ENCODE measurements at places on chromosomes 2 and 18. TPM values are rescaled to one million over a fixed set of nuclear protein-coding genes. Genes with fewer than 3 reads are reported as not detected.

DNA sequence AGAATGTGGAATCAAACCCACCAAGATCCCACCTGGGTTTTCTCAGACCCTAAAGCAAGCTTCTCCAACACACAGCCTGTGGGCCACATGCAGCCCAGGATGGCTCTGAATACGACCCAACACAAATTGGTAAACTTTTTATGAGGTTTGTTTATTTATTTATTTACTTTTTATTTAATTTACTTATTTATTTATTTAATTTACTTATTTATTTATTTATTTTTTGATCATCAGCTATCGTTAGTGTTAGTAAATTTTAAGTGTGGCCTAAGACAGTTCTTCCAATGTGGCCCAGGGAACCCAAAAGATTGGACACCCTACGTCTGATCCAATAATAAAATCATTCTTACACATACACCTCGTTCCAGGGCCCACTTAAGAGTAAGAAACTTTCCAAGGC is 1451.1 kb downstream of the LRP1B start:
- no peak for DNase-seq

DNA sequence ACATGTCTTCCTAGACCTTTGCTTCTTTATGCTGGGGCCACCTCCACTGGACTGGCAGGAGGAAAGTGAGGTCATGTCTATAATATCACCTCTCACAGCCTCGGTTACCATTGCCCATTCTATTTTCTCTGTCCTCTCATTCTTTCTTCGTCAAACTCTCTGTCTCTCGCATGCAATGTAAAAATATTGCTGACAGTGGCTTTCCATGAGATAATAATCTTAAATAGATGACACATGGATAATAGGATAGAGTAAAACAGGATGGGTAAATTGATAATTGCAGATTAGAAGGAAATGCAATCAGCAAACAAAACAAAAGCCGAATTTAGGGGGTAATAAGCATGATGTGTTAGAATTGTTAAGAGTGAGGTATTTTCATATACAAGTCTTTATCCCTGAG is 215.7 kb upstream of the PARD3B start:
- no peak for DNase-seq

DNA sequence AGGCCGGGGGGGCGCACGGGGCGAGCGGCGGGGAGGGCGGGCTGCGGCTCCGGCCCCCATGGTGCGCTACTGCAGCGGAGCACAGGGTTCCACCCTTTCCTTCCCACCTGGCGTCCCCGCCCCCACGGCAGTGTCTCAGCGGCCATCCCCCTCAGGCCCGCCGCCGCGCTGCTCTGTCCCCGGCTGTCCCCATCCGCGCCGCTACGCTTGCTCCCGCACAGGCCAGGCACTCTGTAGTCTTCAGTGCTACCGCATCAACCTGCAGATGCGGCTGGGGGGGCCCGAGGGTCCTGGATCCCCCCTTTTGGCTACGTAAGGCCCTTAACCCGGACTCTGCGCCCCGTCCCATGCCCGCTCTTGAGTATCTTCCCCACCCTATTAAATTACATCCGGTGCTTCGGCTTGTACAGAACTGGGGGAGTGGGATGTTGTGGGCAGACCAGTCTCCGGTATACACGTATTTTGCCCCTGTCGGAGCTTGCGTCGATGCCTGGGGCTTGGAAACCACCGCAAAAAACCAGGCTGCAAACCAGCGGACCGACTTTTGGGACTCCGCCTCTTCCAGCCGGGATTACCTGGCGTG is 598 bp upstream of the WBP1 start:
- DNase-seq: peak; percentile 69

DNA sequence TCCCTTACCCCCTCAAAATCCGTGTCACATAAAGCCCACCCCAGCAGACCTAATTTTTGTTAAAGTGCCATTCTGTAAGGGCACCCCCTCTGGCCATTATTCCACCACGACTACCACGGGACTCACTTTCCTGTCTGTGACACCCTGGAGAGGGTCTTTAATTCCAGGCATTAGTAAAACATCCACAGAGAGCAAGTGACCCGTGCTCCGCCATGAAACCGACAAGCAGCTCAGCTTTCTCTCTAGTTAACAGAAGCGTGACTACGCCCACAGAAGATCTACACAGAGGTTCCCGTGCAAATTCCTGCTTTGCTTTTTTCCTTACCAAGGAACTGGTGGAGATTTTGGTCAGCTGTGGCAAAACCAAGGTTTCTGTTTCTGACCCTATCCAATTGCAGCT is 4.4 kb downstream of the SIGLEC15 start:
- DNase-seq: no peak

GRCh38 chr2:47664817-47665216 is 118.1 kb upstream of the MSH6 start:
- no peak for DNase-seq

GRCh38 chr2:76895469-76895868 is 626.7 kb downstream of the LRRTM4 start:
- no peak for DNase-seq

DNA sequence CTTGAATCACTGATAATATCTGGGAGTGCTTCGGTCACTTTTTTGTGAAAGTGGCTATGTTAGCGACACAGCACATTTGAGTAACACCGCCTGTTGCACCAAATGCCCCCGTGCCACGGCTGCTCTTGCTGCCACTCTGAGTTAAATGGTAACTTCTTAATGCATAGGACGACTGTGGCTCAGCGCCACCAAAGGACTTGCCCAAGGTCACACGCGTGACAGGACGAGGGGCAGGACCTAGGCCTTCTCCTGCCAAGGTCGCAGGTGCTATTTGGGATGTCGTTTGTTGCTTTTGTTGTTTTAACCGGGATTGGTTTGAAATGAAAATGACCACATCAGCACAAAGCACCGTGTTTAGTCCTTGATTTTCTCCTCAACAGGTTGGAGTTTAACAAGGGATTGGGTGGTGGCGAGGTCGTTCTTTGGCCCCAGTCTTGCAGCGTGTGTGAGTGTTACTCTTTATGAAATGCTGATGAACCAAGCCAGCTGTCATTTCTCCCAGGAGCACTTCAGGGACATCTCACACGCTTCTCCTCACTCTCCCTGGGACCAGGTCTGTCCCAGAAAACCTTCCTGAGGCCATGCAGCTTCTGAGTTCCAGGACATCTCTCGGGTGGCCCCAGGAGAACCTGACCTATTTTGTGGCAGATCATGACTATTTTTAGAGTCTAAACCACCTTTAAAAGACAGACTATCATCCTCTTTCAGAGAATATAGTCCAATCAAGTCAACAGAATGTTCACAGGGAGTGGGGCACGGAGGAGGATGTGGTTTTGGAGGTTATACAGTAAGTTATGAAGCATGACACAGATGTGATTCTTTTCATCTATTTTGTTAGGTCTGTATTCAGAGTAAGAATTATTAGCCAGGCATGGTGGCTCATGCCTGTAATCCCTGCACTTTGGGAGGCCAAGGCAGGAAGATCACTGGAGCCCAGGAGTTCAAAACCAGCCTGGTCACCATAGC is 49.9 kb downstream of the MTCL1 start:
- no peak for DNase-seq

DNA sequence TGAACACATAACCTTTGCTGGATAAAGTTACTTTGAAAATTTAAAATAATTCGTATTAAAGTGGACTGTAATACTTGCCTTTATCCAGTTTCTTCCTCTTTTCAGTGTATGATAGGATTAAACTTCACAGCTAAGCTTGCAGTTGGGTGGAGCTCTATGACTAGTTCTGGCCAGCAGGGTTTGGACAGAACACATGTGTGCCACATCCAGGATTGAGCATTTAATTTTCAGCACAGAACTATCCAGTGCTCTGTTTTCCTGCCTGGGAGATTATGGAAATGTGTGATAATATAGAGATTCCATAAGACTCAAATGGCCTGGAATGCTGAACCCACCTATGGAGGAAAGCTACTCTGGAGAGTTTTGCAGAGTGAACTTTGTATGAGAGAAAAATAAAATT is 200.2 kb downstream of the OSR1 start:
- DNase-seq: no peak

GRCh38 chr18:8800445-8800844 is 95.1 kb downstream of the MTCL1 start:
- no peak for DNase-seq

- no peak for DNase-seq
Observed at GRCh38 chr2:234092344-234092743, 41.8 kb downstream of the SPP2 start.

DNA sequence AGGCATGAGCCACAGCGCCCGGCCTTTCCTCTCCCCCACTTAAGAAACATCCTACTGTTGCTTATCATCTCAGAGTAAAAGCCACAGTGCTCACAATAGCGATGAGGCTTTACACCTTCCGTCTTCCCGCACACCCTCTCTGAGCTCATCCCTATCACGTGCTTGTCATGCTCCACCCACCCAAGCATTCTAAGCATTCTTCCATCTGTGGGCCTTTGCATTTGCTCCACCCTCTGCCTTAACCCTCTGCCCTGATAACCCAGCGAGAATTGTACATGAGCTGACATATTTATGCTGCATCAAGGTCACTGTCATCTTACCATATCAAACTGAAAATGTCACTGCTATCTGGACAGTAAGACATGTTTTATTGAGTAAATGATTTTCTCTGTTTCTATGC is 22.6 kb downstream of the FOXI3 start:
- no peak for DNase-seq

- DNase-seq: no peak
Observed at GRCh38 chr2:99818842-99819241, 323.5 kb downstream of the AFF3 start.

DNA sequence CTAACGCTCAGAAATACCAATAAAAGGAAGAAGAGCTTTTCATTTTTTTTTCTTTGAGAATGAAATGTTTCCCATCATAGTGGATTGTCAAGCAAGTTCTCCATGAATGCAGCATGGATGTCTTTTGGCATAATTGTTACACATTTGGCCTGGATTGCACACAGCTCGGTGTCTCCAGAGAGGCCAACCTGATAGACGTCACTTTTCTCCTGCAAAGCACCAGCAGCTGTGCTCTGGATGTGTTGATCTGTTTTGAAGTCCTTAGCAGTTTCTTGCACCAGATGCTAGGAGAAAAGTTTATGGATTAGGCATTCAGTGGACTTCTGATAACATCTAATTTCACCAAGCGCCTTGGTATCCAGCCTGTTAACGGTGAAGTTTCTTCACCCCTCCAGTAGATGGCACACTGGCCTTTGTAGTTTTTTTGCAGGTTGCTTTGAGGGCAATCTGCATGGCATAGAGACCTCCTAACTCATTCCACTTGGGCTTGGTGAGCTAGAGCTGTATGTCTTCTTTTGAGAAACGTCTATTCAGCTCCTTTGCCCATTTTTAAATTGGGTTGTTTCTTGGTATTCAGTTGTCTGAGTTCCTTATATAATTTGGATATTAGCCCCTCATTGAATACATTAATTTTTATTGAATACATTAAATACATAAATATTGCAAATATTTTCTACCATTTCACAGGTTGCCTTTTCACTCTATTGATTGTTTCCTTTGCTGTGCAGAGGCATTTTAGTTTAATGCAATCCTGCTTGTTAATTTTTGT is 59.7 kb downstream of the PTH2R start:
- DNase-seq: no peak

DNA sequence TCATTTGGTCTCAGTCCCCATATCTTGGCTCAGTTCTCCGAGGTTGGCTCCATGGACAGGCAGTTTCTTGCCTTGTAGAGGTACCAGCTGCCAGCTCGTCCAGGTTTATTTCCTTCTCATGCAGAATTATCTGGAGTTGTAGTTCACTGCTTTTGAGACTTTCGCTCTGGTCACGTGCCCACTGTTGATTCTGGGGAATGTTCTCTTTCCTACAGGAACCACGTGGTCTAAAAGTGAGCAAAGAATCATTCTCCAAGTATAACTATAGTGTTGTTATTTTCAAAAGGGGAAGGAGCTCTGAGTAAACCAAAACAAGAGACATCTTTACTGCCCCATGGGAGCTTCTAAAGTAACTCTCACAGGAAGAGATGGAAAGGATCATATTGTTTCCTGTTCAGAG is 41.2 kb upstream of the RAB27B start:
- DNase-seq: no peak

GRCh38 chr2:36172824-36173223 is 182.8 kb upstream of the CRIM1 start:
- no peak for DNase-seq

Gene STPG4
- not detected for total RNA-seq

Gene GKN2
- not detected for total RNA-seq

Gene RBBP8
- total RNA-seq: 7.9 TPM

Gene TEX44
- not detected for total RNA-seq

Gene KIF5C
- 1.1 TPM for total RNA-seq

Gene ALPI
- not detected for total RNA-seq

Gene IL1R2
- total RNA-seq: 8.3 TPM

Gene ARHGAP15
- 8.7 TPM for total RNA-seq

Gene RPIA
- 13.7 TPM for total RNA-seq

Gene NYAP2
- total RNA-seq: not detected
